ENCODE measurements at places on chromosomes 3 and 15. TPM values are rescaled to one million over a fixed set of nuclear protein-coding genes. Genes with fewer than 3 reads are reported as not detected.

The BUB1B gene
- polyA plus RNA-seq, result 28.0 TPM

DNA sequence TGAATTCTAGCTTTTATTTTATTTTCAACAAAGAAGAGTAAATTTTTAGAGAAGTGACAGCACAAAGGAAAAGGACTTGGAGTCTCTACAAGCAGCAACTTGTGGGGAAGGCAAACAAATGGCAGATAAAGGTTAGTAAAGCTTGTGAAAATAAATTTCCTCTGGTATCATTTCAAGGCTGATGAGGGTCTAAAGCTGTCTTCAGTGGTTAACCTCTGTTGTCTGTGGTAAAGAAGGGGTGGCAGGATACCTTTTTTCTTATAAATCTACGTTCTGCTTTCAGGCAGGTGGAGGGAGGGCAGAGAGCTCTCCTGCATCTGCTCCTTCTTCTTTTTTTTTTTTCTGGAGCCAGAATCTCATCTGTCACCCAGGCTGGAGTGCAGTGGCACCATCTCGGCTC is 50.5 kb downstream of the NMD3 start:
- DNase-seq, result no peak

DNA sequence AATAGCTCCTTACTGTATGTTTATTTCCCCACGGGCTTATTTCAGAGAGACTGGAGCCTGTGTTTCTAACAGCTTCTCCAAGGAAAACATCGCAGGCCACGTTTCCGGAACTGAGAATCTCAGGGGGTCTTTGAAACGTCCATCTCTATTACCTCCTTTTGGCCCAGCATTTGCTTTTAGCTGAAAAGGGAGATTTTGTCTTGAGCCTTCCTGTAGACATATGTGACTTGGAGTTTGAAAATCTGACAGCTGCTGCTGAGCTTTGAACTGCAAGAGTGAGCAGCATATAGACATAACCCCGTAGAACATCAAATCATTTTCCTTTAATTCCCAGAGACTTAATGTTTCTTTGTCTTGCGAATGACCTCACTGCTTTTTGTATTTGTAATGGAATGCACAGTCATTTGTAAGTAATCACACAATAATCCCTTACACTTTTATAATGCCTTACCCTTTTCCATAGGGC is 54.6 kb downstream of the LPP start:
- DNase-seq, result no peak

GRCh38 chr3:140285380-140285779 is 350.4 kb downstream of the CLSTN2 start:
- no peak for DNase-seq

- DNase-seq, result no peak
Measured at GRCh38 chr15:78425643-78426042, 12.4 kb upstream of the IREB2 start.

Data from renal cortex interstitium (tissue), 15 donors.